Fibroblast of villous mesenchyme (primary cell): ENCODE measurements at places on chromosomes 6 and 20. TPM values are rescaled to one million over a fixed set of nuclear protein-coding genes. Genes with fewer than 3 reads are reported as not detected.

TMEM217 gene
- total RNA-seq: 2.9 and 3.5 TPM in 2 replicates

DNA sequence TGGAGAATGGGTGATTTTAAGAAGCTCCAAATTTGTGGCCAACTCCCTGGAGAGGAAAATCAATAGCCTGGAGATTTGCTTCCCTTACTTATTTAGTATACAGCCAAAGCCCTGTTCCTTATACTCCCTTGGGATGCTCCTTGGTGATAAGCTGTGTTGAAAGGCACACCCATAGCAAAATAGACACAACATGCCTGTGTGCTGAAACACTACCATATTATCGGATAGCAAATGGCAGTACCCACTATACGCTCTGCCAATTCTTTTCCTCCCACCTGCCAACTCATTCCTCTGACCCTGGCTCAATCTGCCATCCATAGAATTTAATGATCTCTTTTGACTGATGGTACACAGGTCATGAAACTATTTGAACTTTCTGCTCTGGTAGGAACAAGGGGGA is 98.2 kb downstream of the CLIC5 start:
- no peak for DNase-seq

- DNase-seq: no peak
Observed at GRCh38 chr6:134357022-134357487, 39.1 kb upstream of the SGK1 start.

ELOVL4 gene
- total RNA-seq: 5.2 and 9.1 TPM in 2 replicates

DNA sequence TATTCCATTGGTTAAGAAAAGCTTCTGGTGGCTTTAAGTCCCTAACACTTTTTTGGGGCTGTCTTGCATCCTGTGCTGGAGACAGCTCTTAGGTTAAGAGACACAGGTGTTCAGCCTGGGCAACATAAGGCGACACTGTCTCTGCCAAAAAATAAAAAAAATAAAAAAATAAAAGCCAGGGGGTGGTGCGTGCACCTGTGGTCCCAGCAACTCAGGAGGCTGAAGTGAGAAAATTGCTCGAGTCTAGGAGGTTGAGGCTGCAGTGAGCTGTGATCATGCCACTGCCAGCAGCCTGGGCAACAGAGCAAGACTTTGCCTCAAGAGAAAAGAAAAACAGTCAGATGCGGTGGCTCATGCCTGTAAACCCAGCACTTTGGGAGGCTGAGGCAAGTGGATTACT is 55.6 kb upstream of the ZMYND8 start:
- DNase-seq: no peak

DNA sequence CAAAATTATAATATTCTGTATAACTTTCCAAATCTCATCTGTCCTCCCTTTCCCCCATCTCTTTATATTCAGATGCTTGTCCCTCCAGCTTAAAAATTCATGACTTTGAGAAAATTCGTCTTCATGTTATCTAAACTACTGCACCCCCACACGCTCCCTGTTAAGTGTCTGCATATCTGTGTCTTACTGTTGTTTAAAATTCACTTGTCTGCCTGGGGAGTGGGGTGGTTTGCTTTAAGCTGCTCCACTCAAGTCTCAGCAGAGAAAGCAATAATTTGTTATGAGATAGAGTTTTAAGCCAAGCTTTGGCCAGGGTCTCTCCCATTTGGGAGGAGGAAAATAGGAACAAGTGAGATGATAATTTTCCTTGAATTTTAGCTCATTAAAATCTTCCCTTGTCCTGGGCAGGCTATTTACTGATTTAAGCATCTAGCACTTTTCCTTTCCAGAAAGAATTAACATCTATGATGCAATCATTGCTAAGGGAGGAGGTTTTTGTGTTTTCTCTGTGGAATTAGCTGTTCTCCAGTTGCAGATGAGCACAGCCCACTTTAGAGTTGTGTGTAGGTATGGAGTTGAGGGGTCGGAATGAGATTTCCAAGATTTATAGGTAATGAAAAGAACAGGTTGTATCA is 36.8 kb downstream of the MTHFD1L start:
- DNase-seq: peak; percentile 62

MYT1 gene
- total RNA-seq: not detected in 2 replicates

DNA sequence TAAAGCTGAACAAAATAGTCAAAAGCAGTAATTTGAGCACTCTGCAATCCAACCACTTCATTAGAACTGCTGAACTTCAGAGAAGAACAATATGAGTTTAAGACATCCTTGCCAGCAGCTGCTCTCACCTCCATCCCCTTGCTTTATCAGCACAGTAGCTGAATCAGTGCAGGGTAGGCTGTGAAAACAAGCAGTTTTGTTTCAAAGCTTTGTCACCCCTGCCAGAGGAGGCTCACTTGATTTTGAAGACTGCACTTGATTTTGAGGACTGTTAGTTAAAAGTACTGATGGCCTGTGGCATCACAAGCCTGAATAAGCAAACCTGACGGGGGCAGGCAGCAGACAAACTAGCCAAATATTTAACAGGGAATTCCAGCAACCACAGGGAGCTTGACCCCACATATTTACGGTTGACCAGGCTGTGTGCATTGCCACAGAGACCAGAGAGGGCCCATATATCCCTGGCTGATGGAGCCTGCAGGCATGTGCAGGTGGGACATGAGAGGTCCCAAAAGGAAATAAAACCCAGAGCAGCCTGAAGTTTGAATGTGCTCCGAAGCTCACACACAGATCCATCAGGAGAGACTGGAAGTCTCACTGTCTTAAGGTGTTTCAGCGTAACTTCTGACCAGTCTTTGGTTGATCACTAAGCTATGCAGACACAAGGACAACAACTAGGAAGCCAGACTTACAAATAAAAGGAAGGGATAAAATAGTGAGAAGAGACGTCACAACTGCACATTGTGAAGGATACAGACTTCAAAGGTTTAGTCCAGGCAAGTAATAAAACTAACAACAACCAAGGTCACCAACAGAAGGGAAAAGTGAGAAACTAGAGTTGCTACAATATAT is 97.4 kb downstream of the PDSS2 start:
- peak; percentile 59 for DNase-seq

GRCh38 chr20:36259177-36260061 is 23.1 kb downstream of the AAR2 start:
- DNase-seq: no peak

- DNase-seq: no peak
Observed at GRCh38 chr6:5751525-5752390, 255.0 kb downstream of the NRN1 start.

- DNase-seq: no peak
Observed at GRCh38 chr6:46010771-46011170, 4.9 kb downstream of the CLIC5 start.

SIRPD gene
- under 0.01 TPM in 1 of 2 replicates, not detected in the other for total RNA-seq

- DNase-seq: peak; percentile 71
Observed at GRCh38 chr6:108581932-108582475, 21.3 kb downstream of the FOXO3 start.

DNA sequence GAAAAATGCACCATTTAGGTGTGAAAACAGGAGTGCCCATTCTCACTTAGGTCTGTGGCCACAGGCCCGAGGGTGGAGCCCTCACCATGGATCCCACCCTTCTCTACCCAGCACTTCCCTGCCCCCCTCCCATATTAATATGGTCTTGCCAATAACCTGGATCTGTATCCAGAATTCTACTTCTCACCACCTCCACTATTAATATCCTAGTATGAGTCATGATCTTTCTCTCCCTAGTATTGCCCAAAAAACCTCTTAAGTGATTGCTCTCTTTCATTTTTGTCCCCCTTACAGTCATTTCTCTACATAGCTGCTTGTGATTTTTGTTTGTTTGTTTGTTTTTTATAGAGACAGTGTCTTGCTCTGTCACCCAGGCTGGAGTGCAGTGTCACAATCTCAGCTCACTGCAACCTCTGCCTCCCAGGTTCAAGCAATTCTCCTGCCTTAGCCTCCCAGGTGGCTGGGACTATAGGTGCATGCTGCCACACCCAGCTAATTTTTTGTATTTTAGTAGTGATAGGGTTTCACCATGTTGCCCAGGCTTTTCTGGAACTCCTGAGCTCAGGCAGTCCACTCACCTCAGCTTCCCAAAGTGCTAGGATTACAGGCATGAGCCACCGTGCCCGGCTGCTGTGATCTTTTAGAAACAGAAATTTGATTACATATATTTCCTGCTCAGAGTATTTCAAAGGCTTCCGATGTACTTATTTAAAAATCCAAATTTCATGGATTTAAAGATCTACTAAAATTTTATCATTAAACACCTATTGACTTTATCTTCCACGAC is 24.5 kb upstream of the TRDN start:
- DNase-seq: no peak

CSNK2B gene
- total RNA-seq: 136 and 144 TPM in 2 replicates

DNA sequence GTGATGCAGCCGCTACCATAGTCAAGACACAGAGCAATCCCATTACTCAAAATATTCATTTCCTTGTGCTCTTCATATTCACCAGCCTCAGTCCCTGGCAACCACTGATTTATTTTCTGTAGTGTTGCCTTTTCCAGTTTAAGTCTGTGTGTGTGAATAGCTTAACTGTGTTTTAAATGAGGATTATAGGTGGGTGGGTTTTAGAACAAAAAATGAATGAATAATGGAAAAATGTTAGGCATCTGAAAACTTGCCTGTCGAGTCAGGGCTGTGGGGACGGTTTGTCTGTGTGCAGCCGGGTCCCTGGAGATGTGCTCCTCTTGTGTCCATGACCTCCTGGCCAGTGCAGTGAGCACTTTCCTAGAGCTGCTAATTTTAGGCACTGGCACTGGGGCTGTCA is 27.1 kb downstream of the BANF2 start:
- DNase-seq: no peak

GRCh38 chr20:61189534-61189933 is 62.5 kb upstream of the CDH4 start:
- DNase-seq: no peak

GRCh38 chr6:11207199-11207968 is 25.1 kb downstream of the NEDD9 start:
- peak; percentile 98 for DNase-seq

DNA sequence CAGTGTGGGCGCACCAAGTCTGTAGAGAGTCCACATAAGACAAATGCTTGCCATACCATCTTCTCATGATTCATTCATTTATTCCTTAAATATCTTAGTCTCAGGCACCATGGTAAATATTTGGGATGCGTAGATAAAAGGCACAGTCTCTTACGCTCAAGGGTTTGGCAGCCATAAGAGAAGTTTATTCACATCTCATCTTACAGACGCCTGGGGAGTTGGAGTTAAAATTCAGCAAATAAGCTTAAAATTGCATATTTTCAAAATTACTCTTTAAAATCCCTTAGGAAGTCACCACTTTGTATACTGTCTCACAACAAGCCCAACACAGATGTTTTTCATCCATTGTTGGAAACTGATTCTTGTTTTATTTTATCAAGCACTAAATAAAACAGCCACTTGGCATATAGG is 363.3 kb downstream of the KIF16B start:
- no peak for DNase-seq

DNA sequence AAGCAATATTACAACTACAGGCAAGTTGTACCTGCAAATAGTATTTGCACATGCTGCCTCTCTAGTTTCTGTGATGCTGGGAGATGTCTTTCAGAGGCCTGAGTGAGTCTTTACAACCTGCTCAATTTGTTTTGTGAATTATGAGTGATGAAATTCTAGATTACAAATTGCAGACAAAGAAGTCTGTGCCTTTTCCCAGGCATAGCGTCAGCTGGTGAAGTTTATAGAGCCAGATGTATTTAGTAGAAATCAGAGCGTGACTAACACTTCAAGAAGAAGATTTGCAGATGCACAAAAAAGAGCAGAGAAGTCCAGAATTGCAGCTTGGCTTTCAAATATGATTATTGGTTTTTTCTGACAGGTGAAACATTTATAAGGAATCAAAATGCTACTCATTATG is 289.9 kb downstream of the PLCB1 start:
- DNase-seq: peak; percentile 85

- peak; percentile 43 for DNase-seq
Observed at GRCh38 chr6:33851959-33852358, 48.2 kb upstream of the MLN start.

DNA sequence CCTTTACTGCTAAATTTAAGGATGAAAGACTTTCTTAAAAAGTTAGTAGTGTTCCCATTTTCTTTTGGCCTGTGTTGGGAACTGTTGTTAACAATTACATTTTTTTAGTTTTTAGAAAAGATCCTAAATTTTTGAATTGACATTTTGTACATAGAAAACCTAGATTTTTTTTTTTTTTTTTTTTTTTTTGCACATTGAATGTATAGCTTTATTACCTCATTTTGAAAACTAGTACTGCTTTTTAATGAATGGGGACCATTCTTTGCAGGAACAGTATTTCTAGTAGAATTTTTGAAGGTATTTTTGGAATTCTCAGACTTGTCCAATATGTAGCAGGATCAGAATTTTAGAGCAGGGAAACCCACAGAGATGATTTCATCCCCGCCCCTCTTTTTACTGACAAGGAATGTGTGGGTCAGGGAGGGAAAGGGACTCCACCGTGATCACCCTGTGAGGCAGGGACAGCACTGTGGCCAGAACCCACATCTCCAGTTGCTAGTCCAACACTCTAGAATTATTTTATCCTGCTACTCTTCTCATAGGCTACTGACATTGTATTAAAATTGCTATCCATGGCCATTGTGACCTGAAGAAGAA is 154.4 kb upstream of the SUPT3H start:
- DNase-seq: no peak

DNA sequence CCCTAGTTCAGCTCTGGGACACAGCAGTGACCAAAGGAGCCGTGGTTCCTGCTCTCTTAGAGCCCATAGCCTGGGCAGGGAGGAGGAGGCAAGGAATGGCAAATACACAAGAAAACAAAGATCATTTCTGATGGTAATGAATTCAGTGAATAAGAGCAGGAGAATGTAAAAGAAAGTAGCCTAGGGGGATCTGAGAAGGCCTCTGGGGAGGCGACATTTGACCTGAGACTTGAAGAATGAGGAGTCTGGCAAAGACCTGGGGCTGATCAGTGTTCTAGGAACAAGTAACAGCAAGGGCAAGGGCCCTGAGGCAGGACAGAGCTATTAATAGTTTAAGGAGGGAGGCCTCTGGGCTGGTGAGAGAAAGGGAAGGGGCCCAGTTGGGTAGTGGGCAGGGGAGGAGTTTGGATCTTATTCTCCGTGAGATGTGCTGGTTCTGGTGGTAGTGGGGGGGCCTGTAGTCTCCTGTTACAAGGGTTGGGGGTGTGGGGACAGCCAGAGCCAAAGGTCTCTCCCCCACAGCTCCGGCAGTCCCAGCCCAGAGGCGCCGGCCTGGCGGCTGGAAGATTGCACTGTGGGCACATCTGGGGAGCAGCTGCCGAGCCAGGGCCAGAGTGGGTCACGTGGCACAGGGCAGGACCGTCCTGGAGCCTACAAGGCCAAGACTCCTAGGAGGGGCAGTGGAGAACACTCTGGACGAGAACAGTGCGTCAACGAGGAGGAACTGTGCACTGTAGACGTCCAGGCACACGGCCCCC is 9.3 kb upstream of the ID1 start:
- peak; percentile 99 for DNase-seq

DNA sequence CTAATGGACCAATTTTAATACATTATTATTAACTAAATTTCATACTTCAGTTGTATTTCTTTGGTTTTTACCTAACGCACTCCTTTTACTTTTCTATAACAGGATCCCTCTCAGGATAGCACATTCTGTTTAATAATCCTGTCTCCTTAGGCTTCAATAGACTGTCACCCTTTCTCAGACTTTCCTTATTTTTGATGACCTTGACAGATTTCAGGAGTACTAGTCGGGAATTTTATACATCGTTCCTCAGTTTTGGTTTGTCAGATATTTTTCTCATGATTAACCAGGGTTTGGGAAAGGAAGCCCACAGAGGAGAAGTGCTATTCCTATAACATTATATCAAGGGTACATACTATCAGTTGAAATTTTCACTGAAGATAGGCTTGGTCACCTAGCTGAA is 768.0 kb upstream of the GJE1 start:
- DNase-seq: no peak

ZBTB12 gene
- total RNA-seq: 1.9 and 3.0 TPM in 2 replicates

- peak; percentile 97 for DNase-seq
Observed at GRCh38 chr20:51456511-51457509, 85.7 kb downstream of the NFATC2 start.

- no peak for DNase-seq
Observed at GRCh38 chr6:143689852-143690251, 12.1 kb downstream of the PHACTR2 start.

EFHC1 gene
- total RNA-seq: 15.8 and 21.6 TPM in 2 replicates
